ENCODE measurements at places on chromosomes 4 and X.

- DNase-seq = no peak
These were observed 6.0 kb upstream of the ASB11 start for GRCh38 chrX:15321447-15321846.

GRCh38 chr4:140300271-140300970, 73.0 kb upstream of the SCOC start:
- DNase-seq = peak; percentile 88

GRCh38 chrX:9316096-9316495, 148.8 kb upstream of the TBL1X start:
- DNase-seq = no peak

DNA sequence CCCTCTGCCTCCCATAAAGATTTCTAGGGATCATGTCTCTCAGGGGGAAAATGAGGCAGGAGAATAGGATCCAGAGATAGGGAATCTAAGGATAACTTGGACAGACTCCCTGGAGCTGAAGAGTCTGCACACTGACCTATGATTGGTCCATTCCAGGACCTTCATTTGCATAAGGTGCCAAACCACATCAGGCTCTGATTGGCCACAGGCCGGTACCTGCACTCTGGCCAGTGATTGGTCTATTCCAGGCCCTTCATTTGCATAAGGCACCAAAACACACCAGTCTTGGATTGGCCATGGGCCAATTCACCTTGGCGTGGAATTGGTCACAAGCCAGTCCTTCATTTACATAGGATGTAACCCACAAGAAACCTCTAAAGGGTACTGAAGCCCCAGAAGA, 4.0 kb upstream of the HERC5 start:
- no peak for DNase-seq

DNA sequence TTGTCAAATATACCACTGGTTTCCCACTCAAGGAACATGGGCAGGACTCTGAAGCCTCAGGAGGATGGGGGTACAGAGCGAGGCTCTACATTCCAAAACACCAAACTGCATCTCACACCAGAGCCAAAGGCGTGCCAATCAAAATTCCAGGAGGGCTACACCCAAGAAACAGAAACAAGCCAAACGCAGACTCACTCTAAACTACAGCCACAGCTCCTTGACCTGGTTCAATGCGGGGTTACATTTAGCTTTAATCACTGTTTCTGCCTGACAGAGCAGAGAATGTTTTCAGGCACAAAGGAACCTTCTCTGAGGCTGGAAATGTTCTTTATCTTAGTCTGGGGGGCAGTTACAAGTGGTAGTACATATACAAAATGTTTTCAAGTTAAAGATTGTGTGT, 2121.5 kb upstream of the AGA start:
- no peak for DNase-seq

DNA sequence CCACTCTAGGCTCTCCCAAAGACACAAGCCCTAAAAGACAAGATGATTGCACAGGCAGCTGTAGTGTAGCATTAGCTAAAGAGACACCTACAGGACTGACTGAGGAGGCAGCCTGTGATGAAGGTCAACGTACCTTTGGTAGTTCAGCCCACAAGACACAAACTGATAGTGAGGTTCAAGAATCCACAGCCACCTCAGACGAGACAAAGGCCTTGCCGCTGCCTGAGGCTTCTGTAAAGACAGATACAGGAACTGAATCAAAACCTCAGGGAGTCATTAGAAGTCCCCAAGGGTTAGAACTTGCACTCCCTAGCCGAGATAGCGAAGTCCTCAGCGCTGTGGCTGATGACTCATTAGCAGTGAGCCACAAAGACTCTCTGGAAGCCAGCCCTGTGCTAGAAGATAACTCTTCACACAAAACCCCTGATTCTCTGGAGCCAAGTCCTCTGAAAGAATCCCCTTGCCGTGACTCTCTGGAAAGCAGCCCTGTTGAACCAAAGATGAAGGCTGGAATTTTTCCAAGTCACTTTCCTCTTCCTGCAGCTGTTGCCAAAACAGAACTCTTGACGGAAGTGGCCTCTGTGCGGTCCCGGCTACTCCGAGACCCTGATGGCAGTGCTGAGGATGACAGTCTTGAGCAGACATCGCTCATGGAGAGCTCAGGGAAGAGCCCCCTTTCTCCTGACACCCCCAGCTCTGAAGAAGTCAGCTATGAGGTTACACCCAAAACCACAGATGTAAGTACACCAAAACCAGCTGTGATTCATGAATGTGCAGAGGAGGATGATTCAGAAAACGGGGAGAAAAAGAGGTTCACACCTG, 306.3 kb downstream of the ANK2 start:
- peak; percentile 45 for DNase-seq

DNA sequence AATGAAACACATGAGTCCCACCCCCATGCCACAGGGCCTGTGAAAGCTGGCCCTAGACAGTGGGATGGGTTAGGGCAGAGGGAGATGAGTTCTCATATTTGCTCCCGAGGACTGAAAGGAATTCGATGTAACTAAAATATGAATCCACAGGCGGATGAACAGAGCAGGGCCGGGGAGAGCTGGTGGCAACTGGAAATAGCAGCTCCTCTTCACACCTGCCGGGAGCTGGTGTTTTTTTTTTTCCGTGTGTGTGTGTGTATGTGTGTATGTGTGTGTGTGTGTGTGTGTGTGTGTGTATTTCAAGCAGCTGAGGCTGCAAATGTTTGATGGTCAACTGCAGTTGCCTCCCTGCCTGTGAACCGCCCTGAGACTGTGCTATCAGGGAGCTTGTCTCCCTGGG, 115.1 kb upstream of the PSAPL1 start:
- no peak for DNase-seq

GRCh38 chrX:70434914-70435586, 9.6 kb upstream of the DLG3 start:
- no peak for DNase-seq

GRCh38 chrX:43315622-43316021, 340.5 kb upstream of the MAOA start:
- DNase-seq = no peak

GRCh38 chrX:152831391-152831790, 528 bp downstream of the NSDHL start:
- DNase-seq = no peak

DNA sequence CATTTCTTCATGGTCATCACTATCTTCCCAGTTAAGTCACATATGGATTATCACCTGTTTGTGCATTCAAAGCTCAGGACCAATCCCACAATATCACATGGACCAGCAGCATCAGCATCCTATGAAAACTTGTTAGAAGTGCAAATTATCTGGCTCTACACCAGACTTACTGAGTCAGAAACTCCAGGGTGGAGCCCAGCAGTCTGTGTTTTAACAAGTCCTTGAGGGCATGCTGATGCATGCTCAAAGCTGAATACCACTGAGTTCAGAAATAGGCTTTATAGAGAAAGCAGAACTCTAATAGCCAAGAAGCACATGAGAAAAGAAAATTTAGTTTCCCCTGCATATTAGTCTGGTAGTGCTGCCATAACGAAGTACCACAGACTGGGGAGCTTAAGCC, 62.4 kb upstream of the GABRQ start:
- DNase-seq = peak; percentile 38

GRCh38 chr4:1366371-1367229, 19.6 kb downstream of the UVSSA start:
- DNase-seq = no peak

- no peak for DNase-seq
These were observed 22.3 kb downstream of the ASMTL start for GRCh38 chrX:1430451-1430850.

GRCh38 chr4:83252782-83253405, 31.7 kb downstream of the COQ2 start:
- DNase-seq = peak; percentile 18

DNA sequence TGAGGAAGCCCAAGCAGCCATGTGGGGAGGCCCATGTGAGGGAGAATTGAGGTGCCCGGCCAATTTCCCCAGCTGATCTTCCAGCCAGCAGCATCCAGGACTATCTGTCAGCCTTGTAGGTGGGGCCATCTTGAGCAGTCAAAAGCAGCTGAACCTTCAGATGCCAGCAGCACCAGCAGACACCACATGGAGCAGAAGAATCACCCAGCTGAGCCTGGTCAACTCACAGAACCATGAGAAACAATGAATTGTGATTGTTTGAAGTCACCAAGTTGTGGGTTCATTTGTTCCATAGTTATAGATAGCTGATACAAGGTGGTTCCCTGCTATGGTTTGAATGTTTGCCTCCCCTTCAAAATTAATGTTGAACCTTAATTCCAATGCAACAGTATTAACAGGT, 85.1 kb upstream of the ATP6AP2 start:
- no peak for DNase-seq

GRCh38 chr4:167119392-167119791, 114.9 kb downstream of the SPOCK3 start:
- DNase-seq = no peak

GRCh38 chr4:46954643-46955042, 38.7 kb downstream of the GABRA4 start:
- DNase-seq = no peak

- DNase-seq = no peak
These were observed 99.7 kb upstream of the SLC7A11 start for GRCh38 chr4:138341739-138342415.

DNA sequence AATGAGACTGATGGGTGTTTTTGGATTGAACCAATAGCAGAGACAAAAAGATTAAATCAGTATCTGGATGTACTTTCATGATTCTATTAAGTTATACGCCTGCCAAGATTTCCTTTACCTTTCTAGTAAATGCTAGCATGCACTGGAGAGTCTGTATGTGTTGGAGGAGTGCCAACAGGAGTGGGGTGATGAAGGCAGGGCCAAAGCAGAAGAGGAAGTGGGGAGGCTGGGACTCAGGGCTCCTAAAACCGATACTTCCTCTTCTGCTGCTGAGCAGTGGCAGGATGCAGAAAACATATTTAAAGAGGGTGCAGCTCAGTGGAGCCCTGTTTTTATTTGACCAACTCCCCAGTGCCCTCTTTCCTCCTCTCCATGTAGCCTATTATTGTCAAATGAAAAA, 5.6 kb downstream of the CYSLTR1 start:
- DNase-seq = no peak

DNA sequence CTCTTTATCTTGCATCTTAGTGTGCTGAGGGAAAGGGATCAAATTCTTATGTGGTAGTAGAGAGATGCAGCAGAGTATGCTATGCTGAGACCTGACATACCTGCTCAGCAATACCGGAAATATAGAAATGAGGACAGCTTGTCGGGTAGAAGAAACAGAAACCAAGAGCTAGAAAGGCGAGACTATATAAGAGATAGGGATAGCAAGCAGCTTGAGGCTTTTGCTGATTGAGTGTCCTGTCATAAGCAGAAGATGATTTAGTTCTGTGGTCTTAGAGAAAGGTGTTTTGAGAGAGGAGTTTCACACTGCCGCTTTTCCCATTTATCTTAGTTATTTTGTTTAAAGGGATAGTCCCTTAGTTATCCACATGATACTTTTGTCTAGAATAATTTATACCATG, 31.7 kb downstream of the USP9X start:
- no peak for DNase-seq

DNA sequence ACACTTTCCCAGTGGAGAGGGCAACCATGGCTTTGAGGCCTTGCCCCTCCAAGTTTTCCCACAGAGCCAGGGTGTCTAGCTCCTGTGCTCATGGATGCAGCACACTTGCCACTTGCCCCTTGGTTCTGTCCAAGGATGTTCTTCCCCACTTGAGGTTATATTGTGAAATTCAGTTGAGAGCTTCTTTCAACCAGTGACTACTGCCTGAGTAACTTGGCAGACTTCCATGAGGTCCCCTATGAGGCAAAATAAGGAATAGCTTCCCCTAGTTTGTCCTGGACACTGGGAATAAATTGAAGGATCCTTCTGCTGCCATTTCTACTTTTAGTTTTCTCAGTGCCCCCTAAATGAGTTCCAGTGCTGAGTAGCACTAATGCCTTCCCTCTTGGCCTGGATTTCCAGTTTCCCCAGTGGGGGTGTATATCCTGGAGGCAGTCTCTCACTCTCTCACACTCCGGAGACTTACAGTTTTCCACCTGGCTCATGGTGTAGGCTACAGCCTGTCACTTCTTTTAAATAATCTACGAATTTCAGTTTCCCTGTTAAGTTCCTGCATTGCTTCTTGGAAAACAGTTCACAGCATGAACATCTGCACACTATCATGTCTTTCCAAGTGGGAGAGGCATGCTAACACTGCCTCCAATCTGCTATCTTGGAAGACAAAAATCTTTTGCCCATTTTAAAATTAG, 36.4 kb upstream of the ADH4 start:
- peak; percentile 58 for DNase-seq

DNA sequence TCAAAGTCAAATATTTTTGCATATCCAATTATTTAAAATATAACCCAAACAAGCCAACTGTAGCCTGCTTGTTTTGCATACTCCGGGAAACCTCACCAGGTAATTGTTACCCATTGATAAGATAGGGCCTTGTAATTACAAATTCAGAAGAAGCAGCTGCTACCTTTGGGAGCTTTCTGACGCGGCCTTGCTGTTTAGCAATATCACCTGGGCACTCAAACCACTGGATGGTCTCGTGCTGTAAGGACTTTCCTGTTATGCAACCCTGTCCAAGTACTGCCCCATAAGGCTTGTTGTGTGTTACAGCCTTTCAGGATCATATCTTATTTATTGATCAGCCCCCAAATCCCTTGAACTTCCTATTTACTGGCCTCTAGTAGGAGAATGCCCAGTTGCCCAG, 52.1 kb downstream of the HS3ST1 start:
- DNase-seq = no peak

- no peak for DNase-seq
These were observed 38.8 kb downstream of the BTC start for GRCh38 chr4:74755486-74755885.

GRCh38 chrX:100635040-100635439, 1.6 kb downstream of the TSPAN6 start:
- DNase-seq = no peak

DNA sequence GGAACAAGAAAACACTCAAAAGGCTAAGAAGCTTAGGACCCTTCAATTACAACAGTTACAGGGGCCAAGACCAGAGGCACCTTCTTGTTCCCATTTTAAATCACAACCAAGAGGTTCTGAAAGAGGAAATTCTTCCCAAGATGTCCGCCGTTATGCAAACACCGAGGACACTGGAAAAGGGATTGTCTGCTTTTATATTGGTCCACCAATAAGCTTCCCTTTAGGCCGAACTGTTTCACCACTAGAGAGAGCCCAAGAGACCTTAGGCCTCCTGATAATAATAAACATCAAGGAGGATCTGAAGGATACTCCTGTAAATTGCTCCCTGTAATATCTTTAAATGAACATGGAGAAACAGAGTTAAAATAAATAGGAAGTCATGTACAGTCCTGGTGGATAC, 92.6 kb upstream of the NLRP2B start:
- no peak for DNase-seq

- no peak for DNase-seq
These were observed 94.8 kb downstream of the KDR start for GRCh38 chr4:55030589-55030988.

- no peak for DNase-seq
These were observed 635.6 kb upstream of the PCDH10 start for GRCh38 chr4:132513491-132513890.

GRCh38 chr4:111854494-111855087, 290.7 kb upstream of the FAM241A start:
- DNase-seq = peak; percentile 16

All from RWPE1 (cell line).